ENCODE measurements at places on chromosomes 5 and 9. TPM values are rescaled to one million over a fixed set of nuclear protein-coding genes. Genes with fewer than 3 reads are reported as not detected.
A peak's percentile ranks its signal among the peaks of the same experiment; 100 is the strongest.

DNA sequence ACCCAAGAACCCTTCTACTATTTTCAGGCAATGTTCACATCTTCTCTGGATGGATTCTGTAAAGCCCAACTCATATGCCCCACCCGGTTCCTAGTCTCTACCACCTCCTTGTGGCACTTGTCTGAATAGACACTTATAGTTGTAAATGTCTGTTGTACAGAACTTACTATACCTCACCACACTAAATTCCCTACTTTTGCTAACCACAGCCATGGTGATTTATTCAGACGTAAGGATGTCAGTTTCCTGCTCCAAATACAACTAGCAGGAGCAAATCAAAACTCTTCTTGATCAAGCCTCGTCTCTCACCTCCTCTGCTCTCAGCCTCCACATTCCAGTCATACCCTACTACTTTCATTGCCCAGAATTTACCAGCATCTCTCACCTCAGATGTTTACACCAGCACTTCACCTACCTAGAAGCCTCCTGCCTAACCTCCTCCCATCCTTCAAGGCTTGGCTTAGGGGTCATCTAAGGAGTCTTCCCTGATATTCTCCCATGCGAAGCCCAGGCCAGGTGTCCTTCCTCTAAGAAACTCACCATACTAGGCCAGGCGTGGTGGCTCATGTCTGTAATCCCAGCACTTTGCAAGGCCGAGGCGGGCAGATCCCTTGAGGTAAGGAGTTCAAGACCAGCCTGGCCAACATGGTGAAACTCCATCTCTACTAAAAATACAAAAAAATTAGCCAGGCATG lies 75.5 kb downstream of the MAPKAP1 start:
- peaks cover 34% of the 10 kb centered on the region for H3K4me1 ChIP-seq
- no peaks in the 10 kb centered on the region for H3K36me3 ChIP-seq
- H3K27me3 ChIP-seq, result no peaks in the 10 kb centered on the region
- DNase-seq, result no peak
- H3K27ac ChIP-seq, result no peak overlapping the region
- no peak overlapping the region for H3K4me3 ChIP-seq

- no peak for DNase-seq
- no peaks in the 10 kb centered on the region for H3K27me3 ChIP-seq
- H3K4me3 ChIP-seq, result no peak overlapping the region
- no peak overlapping the region for H3K27ac ChIP-seq
- H3K36me3 ChIP-seq, result peaks cover 98% of the 10 kb centered on the region
- peaks cover 5% of the 10 kb centered on the region for H3K4me1 ChIP-seq
Observed at GRCh38 chr9:120396418-120396817, 183.5 kb downstream of the CDK5RAP2 start.

- no peaks in the 10 kb centered on the region for H3K36me3 ChIP-seq
- no peak for DNase-seq
- peak overlapping the region; percentile 11 for H3K27ac ChIP-seq
- peaks cover 12% of the 10 kb centered on the region for H3K4me1 ChIP-seq
- H3K4me3 ChIP-seq, result no peak overlapping the region
Observed at GRCh38 chr5:149434162-149435014, 55.3 kb upstream of the IL17B start.

GRCh38 chr9:13274886-13275641 lies 4.4 kb downstream of the MPDZ start:
- H3K27me3 ChIP-seq, result no peaks in the 10 kb centered on the region
- H3K27ac ChIP-seq, result no peak overlapping the region
- no peaks in the 10 kb centered on the region for H3K36me3 ChIP-seq
- DNase-seq, result no peak
- H3K4me3 ChIP-seq, result no peak overlapping the region

DNA sequence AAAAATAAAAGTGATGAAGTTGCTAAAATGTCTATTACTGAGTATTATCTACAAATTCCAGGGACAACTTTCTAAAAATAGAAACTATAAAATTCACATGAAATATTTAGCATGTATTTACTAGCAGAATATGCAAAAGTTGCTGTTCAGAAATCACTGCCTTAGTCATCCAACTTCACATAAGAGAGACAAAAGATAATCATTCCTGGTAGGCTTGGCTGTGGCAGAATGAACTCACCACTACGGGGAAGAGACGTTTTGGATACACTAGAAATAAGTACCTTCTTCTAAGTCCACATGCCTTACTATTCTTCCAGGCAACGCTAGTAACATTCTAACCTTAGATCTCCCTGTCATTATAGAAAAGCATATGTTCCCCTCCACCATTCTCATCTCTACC lies 272.2 kb downstream of the BNC2 start:
- DNase-seq, result no peak
- no peaks in the 10 kb centered on the region for H3K36me3 ChIP-seq
- H3K4me3 ChIP-seq, result no peak overlapping the region
- H3K27ac ChIP-seq, result no peak overlapping the region
- H3K4me1 ChIP-seq, result no peaks in the 10 kb centered on the region

GRCh38 chr9:68551191-68551590 lies 10.5 kb upstream of the TMEM252 start:
- DNase-seq, result no peak
- no peaks in the 10 kb centered on the region for H3K36me3 ChIP-seq
- no peaks in the 10 kb centered on the region for H3K27me3 ChIP-seq
- no peak overlapping the region for H3K27ac ChIP-seq

DNA sequence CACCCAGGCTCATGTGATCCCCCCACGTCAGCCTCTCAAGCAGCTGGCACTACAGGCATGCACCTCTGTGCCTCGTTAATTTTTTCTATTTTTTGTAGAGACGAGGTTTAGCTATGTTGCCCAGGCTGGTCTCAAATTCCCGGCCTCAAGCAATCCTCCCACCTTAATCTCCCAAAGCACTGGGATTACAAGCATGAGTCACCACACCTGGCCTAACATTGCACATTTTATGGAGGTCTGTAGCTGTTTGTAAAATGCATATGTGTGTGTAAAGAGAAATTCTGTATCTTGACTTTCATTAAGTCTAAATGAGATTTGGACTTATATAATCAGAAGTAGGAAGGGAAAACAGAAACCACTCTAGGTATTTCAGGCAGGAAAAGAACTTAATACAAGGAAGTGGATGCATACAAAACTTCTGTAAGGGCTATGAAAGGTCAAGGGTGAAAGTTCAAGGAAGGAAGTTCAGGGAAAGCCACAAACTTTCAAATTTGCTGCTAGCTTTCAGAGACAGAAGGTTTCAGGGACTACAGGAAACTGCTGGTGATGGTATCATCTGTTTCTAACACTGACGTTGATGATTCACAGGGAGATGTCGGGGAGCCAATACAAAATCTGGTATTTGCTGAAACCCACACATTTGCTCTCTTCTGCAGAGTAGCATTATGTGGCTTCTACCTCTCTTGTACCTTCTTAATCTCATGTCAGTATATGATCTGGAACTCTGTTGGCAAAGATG lies 209.4 kb downstream of the PIK3R1 start:
- H3K36me3 ChIP-seq, result no peaks in the 10 kb centered on the region
- H3K4me3 ChIP-seq, result no peak overlapping the region
- H3K4me1 ChIP-seq, result peaks cover 4% of the 10 kb centered on the region
- DNase-seq, result no peak

GRCh38 chr5:151213803-151214613 lies 9.9 kb downstream of the CCDC69 start:
- H3K27ac ChIP-seq, result peak overlapping the region; percentile 89
- peak; percentile 92 for DNase-seq
- H3K4me3 ChIP-seq, result peak overlapping the region; percentile 25
- no peaks in the 10 kb centered on the region for H3K27me3 ChIP-seq

The IRX2 gene
- total RNA-seq, result 56.4 TPM

The TRIM7 gene
- 4.9 TPM for total RNA-seq
